Immature natural killer cell (primary cell): ENCODE measurements at places on chromosomes 4 and X. TPM values are rescaled to one million over a fixed set of nuclear protein-coding genes. Genes with fewer than 3 reads are reported as not detected.

USP51 gene
- not detected for polyA plus RNA-seq

PPP1R2C gene
- polyA plus RNA-seq: not detected

LDB2 gene
- polyA plus RNA-seq: 15.8 TPM

ZMYM3 gene
- 3.0 TPM for polyA plus RNA-seq

PHOX2B gene
- not detected for polyA plus RNA-seq

LANCL3 gene
- 1.0 TPM for polyA plus RNA-seq

SORBS2 gene
- polyA plus RNA-seq: 2.6 TPM

UBE2K gene
- 82.4 TPM for polyA plus RNA-seq

TMSB15B gene
- polyA plus RNA-seq: 10.7 TPM

FABP2 gene
- not detected for polyA plus RNA-seq

WDFY3 gene
- polyA plus RNA-seq: not detected

HDX gene
- 2.6 TPM for polyA plus RNA-seq

PNMA6F gene
- polyA plus RNA-seq: not detected

KCTD8 gene
- not detected for polyA plus RNA-seq

LRPAP1 gene
- 98.7 TPM for polyA plus RNA-seq

PDZD4 gene
- 6.1 TPM for polyA plus RNA-seq

CSAG1 gene
- polyA plus RNA-seq: not detected

NAP1L3 gene
- not detected for polyA plus RNA-seq

USP17L5 gene
- not detected for polyA plus RNA-seq

HELT gene
- not detected for polyA plus RNA-seq

PARM1 gene
- polyA plus RNA-seq: 0.17 TPM

RGN gene
- not detected for polyA plus RNA-seq

UGT2B17 gene
- polyA plus RNA-seq: not detected

DMP1 gene
- polyA plus RNA-seq: not detected

MAGEA6 gene
- not detected for polyA plus RNA-seq

HAND2 gene
- not detected for polyA plus RNA-seq

ETDB gene
- polyA plus RNA-seq: not detected

CT45A2 gene
- not detected for polyA plus RNA-seq

FREM3 gene
- polyA plus RNA-seq: not detected

LPAR4 gene
- polyA plus RNA-seq: not detected

BEX1 gene
- not detected for polyA plus RNA-seq

TRIM61 gene
- 1.8 TPM for polyA plus RNA-seq

FGFBP1 gene
- polyA plus RNA-seq: not detected

DTHD1 gene
- 30.0 TPM for polyA plus RNA-seq

ANXA3 gene
- not detected for polyA plus RNA-seq

OTC gene
- not detected for polyA plus RNA-seq
